NCI-H460 (cell line): ENCODE measurements at places on chromosomes 1 and 21.

DNA sequence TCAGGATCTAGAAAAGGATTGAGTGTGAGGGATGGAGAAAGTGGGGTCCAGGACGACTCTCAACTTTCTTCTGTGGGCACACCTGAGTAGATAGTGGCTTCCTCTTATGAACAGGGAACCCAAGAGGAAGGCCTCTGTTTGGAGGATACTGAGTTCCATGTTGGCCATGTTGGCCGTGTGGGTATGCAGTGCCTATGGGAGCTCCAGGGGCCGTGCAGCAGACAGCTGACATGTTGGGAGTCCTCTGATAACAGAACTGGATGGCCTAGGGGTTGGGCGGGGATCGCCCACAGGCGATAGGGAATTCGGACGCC, 43.0 kb downstream of the TMEM53 start:
- DNase-seq, result no peak

DNA sequence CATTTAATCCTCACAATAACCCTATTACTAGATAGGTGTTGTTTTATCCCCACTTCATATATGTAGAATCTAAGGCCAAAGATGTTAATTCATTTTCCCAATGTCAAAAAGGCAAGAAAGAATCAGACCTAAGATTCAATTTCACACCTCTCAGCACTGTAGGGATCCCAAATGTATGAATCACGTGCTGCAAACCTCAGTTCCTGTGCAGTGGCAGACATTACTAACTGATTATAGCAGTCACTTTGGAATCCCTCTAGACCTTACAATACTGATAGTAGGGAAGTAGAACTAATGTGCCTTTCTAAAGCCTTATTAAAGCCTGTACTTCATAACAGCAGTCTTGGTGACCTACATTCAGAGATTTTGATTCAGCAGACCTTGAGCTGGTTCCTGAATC, 2.3 kb downstream of the C1orf87 start:
- DNase-seq, result no peak

GRCh38 chr1:94327001-94327690, 89.8 kb upstream of the ARHGAP29 start:
- peak; percentile 43 for DNase-seq

DNA sequence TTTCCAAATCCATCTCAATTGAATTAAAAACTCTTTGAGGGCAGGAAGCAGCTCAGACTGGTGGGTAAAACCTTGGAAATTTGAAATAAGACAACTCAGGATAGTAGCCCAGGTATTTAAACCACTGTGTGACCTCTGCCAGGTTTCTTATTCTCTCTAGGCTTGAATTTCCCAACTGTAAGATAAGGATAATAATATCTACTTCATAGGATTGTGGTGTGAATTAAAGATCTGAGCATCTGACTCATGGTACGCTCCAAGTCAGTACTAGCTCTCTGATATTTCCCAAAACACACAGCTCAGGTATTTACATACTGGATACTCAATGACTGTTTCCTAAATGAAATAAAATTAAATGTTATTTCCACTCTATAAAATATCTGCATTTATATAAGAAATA, 337.2 kb downstream of the LTN1 start:
- no peak for DNase-seq

DNA sequence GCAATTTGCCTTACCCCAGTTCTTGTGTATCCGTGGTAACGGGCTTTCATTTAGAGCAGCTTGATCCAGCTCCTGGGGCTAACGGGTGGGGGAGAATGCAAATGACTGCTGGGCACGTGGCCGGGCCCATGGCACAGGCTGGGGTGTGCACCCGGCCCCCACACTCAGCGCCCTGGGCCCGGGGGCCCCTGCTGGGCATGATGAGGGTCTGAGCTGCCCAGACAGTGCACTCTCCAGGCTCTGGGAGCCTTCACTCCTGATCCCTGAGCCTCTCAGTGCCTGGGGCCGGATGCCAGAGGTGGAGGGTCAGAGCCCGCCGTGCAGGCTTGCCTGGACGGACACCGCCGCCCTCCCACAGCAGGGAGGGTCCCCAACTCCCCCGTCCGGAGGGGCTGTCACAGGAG, 20.1 kb upstream of the PEX10 start:
- no peak for DNase-seq

DNA sequence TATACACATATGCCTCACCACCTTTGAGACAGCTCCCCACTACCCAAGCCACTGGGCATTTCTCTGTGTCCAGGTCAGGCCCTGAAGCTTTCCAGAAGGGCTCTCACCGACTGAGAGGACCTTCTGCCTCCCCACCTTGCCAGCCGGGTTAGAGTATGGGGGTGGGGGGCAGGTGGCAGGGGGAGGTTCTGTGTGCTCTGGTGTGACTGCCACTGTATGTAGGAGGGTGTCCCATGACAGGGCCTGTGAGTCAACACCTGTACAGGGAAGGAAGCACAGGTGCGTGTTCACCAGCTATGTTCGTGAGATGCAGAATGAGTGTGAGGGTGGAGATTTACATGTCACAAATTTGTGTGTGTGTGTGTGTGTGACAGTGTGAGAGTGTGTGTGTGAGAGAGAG, 7.0 kb downstream of the AHDC1 start:
- DNase-seq, result no peak

GRCh38 chr1:20847611-20848080, 60.5 kb upstream of the HP1BP3 start:
- no peak for DNase-seq
